ENCODE measurements at places on chromosomes 5 and 9.

DNA sequence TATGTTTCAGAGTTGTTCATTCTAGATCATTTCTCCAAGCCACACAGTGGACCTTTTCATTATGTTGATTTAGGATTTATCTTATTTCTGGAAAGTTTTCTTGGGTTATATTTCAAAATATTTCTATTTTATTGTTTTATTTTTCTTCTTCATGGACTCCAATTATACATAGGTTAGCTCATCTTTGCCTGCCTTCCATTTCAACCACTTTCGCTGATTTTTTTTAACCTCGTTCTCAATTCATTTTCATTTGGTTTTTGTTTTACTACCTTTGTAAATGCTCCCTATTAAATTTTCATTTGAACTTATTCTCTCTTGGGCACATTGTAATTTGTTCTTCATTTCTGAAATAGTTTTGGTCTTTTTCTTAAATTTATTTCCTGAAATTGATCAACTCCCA lies 169.0 kb upstream of the PITX1 start:
- no peak for DNase-seq

DNA sequence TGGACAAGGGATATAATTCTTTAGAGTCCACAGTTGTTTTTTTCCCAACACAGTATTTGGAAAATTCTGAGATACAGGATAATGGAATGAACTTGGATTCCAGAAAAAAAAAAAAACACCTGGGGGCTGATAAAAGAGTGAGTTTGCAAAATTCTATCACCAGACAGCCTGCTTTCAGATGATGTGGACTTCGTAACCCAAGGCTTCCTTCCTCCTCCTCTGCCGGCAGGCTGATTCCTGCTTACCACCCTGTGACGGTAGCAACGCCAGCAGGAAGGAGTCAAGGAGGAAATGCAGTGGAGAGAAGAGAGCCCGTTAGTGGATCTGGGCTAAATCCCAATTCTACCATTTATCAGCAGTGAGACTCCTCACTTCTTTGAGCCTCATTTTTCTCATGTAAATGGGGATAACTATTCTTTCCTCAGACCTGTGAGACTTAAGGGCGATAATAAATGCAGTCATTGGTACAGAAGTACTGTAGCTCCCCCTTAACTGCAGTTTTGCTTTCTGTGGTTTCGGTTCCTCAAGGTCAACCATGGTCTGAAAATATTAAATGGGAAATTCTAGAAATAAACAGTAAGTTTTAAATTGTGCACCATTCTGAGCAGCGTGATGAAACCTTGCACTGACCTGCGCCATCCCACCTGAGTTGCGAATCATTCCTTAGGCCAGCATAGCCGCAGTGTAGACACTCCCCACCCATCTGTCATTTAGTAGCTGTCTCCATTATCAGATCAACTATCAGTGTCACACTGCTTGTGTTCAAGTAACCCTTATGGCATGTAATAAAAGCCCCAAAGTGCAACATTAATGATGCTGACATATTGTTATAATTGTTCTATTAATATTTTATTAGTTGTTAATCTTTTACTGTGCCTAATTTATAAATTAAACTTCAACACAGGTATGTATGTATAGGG lies 71.4 kb downstream of the DCP2 start:
- DNase-seq = no peak

DNA sequence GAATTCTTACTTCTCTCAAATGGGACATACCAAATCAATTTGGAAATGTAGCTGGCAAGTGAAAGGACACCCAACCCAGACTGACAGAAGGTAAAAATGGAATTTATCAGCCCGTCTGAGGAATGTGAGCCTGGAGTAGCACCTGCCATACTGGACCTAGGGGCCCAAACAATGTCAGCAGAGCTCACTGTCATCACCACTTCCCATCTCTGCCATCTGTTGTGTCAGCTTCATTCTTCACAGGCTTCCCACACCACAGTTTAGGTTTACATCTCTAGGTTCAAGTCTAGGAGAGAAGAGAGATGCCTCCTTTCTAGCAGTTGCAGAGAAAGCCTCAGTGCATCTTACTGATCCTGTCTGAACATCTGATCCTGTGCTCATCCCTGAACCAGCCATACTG lies 222.4 kb downstream of the DOCK8 start:
- DNase-seq = no peak

DNA sequence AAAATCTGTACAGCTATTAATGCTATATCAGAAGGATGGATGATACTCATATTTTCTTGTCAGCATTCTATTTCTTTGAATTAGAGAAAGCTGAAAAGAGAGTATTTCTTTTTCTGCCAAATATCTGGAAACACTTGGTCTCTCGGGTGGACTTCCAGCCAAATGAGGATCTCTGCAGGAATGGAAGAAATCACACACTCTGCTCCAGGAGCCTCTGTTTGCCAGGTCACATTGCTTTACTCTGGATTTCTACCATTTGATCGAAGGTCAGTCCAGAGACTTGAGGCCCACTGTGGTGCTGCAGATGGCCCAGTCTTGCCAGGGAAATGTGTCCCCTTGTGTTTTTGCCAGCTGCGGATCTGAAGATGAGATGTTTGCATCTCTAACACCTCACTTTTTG lies 154.1 kb downstream of the PCSK1 start:
- no peak for DNase-seq

GRCh38 chr5:43616535-43616934 lies 13.6 kb downstream of the NNT start:
- DNase-seq = no peak

- DNase-seq = no peak
Measured at GRCh38 chr9:100074093-100074492, 24.7 kb downstream of the ERP44 start.

- DNase-seq = no peak
Measured at GRCh38 chr5:45793638-45794532, 97.7 kb upstream of the HCN1 start.

- DNase-seq = no peak
Measured at GRCh38 chr9:88661759-88662158, 126.8 kb downstream of the NXNL2 start.

Measured in NT2/D1 (cell line).